ENCODE measurements at places on chromosomes 4 and X.

GRCh38 chr4:24197955-24198354, 308.1 kb upstream of the PPARGC1A start:
- DNase-seq, result no peak

- DNase-seq, result no peak
Observed at GRCh38 chr4:157664726-157665125, 444.2 kb downstream of the GRIA2 start.

DNA sequence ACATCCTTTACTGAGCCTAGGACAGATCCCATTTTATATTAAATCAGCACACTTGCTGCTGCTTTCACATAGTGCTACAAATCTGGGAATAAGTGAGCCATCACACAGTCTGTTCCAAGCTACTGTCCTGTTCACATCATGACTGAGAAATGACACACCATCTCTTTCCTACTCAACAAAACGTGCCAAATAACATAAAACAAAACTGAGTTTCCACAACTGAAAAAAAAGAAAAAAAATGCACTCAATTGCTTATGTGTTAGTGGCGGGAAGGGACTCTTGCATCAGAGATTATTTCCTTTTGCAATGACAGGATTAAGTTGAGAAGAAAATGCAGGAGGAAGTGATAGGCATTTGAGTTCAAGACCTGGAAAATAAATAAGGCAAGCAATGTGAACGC, 109.0 kb downstream of the SHROOM4 start:
- no peak for DNase-seq

GRCh38 chr4:87717276-87718031, 67.4 kb downstream of the DMP1 start:
- DNase-seq, result no peak

DNA sequence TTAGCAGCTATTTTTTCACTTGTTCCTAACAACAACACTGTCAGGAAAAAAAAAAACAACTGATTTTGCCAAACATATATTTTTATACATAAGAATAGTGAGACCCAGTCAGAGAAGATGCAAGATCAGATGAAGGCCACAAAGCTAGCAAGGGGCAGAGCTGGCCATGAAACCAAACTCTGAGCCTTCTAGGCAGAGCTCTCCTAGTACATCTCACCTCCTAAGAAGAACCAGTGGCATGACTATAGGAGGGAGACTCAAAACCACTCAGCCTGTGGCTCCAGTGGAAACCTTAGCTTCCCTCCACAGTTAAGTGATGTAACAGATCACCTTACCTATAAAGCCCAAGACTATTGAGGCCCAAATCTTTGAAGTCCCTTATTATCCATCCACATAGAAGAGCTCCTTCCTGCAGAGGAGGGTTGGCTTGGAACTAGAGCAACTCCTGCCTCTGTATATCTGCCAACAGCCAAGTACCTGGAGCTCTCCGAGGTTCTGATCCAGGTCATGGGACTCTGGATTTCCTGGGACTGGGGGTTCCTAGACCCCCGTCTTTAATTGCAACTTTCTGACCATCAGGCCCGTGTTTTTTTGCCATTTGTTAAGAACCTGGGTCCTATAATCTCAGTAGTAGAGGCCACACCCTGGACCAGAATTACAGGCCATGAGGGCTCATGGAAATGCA, 136.5 kb downstream of the SH3KBP1 start:
- DNase-seq, result no peak

DNA sequence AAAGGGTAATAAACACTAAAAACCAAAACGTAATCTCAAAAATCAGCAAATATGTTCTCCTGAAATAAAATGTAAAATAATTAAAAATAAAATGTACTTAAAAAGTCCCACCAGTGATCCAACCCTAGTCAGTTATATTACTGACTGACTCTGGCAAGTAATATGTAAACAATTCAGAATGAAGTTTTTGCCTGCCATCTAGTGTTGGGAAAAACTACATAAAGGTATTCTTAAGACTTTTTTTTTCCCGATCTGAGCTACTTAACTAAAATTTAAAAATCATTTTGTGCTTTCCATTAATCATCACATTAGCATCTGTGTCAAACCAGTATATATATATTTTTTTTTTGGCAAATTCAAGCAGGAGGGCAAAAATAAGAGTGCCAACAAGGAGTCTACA, 24.0 kb downstream of the RCHY1 start:
- no peak for DNase-seq

GRCh38 chrX:8815460-8816065, 14.4 kb upstream of the FAM9A start:
- DNase-seq, result no peak

GRCh38 chrX:39731735-39732134, 366.0 kb downstream of the BCOR start:
- DNase-seq, result no peak

DNA sequence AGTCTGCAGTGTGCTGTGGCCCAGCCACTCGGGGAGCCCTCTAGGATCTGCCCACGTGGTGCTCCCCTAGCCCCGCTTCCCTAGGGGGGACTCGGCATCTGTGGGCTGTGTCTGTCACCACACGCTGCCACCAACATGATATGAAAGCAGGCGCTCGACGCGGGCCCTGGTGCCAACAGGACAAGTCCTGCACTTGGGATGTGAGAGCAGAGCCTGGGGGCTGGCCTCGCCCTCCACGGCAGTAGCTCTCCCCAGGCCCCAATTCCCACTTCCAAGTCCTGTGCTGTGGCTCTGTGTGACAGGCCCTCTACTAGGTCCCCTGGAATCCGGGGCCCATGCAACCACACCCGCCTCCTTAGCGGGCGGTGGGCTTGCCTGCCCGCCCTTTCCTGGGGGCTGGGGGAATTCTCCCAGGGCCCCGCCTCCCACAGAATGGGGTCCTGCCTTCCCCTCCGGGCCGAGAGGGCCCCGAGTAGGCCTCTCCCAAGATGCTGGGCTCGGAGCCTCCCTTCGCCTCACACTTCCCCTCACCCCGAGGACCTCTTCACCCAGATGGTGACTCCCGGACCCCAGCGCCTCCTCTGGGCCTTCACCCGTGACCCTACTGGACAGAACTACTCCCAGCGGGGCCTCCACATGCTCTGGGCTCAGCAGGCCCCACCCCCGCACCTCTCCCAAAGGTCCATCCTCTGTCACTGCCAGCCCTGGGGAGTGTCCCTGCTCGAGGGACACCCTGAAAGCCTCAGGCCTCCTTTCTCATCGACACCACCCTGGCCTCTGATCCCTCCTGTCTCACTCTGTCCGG, 11.2 kb downstream of the LRPAP1 start:
- DNase-seq, result no peak

GRCh38 chrX:40349251-40349650, 231.5 kb upstream of the ATP6AP2 start:
- DNase-seq, result no peak

DNA sequence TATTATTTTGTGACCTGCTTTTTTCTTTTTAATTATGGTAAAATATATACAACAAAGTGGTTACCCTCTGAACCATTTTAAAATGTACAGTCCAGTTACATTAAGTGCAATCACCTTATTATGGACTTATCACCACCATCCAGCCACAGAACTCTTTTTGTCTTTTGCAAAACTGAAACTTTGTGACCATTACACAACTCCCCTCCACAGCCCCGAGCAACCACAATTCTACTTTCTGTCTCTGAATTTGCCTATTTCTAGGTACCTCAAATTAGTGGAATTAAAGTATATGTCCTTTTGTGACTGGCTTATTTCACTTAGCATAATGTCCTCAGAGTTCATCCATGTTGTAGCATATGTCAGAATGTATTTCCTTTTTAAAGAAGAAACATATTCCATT, 39.3 kb upstream of the WWC2 start:
- DNase-seq, result no peak

DNA sequence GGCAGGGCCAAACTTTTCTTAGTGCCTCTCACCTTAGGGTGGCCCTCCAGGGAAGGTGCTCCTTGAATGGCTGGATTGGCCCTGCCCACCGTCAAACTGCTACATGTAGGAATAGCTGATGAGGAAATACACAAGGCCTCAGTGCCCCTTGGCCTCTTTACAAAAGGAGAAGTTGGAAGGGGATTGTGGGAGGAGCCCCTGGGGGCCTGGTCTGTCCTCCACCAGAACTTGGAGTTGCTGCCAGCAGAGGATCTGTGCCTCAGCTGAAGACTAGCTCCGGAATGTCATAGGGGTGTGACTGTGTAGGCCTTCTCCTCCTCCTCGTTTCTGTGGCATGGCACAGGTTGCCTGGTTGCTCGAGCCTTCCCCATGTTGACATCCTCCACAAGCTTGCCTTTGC, 142.7 kb downstream of the AMMECR1 start:
- DNase-seq, result no peak

GRCh38 chr4:188934320-188934962, 795.2 kb downstream of the TRIML1 start:
- no peak for DNase-seq

DNA sequence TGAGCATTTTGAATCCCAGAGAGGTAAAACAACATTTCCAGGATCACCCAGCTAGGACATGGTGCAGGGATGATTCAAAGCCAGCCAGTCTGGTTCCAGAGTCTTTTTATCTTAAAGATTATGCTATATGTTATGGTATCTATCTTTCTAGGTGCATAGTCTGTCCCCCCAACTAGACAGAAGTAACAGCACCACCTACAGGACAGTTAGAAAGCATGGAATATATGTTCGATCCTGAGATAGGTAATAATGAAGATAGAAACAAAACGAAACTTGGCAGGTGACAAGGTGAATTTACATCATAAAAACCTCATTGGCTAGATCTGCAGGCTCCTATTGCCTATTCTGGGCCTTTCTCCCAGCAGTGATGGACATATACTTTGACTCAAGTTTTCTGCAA, 723.2 kb downstream of the SMARCA1 start:
- no peak for DNase-seq

GRCh38 chr4:108360754-108361445, 192.2 kb upstream of the LEF1 start:
- no peak for DNase-seq

GRCh38 chr4:156705311-156705710, 266.3 kb downstream of the PDGFC start:
- no peak for DNase-seq

DNA sequence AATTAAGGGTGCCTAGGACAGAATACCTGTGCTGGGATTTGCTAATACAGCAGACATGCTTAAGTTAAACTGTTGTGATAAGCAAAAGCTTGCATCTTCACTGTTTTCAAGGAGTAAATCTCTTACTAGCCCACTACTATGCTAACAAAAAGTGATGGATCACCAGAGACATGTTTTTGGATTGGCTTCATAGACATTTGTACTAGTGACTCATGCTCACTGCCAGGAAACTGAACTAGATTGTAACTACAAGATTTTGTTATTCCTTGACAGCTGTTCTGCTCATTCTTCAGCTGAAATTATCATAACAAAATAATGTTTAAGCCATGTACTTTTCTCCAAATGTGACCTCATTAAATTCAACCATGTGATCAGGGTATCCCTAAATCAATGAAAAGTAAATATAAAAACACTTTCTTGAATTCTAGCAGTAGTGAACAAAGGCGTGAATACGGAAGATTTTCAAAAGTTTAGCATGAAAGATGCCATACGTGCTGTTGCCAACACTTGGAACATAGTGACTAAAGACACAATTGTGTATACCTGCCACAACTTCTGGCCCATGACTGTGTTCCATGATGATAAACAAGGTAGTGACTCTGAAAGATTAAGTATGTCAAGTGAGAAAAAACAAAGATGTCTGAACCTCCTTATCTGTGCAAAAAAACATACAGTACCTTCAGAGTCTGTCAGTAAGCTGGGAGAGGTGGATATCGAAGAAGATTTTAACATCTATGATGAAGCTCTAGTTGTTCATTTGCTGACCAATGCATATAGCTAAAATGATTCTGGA, 154.0 kb downstream of the BTC start:
- no peak for DNase-seq

GRCh38 chr4:16122308-16122711, 38.5 kb upstream of the PROM1 start:
- no peak for DNase-seq

DNA sequence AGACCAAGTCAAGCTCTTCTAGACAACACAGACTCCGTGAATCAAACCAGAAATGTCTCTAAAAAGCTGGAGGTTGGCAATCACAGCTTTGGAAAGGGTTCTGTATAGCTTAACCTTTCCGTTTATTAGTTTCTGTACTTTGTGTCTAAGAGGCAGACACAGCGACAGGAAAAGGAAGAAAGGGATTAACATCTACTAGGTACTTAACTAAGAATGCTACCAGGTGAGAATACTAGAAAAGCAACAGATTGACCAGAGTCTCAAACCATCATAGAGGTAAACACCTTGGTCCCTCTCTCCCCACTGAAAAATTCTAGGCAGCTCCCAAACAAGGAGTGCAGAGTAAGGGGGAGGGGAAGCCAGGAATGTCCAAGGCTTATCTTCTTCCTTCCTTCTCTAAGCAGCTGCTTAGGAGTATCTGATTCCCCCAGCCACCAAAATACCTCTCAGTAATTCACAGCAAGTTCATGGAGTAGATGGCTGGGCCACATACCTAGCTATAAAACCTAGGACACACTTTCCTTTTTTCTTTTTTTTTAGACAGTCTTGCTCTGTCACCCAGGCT, 80.8 kb downstream of the APBB2 start:
- DNase-seq, result no peak

GRCh38 chr4:149973181-149973580, 105.1 kb upstream of the DCLK2 start:
- DNase-seq, result no peak

DNA sequence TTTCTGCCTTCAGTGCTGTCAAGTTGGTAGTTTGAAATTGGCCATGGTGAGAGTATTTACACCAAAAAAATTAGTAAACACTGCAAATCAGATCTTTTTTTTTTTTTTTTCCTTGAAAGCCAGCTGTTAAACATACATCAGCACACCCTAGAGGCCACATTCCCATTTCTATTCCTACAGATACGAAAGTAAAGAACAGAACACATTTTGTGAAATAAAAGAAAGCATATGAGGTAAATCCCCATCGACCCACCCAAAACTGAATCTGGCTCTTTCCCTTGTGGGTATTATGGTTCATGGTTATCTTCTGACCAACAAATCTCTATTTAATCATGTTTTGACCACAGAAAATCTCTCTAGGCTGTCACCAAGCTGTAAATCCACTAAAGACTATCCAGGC, 41.8 kb upstream of the AP1AR start:
- no peak for DNase-seq

Measured in stimulated activated naive B cell treated with anti-CD40 and anti-IgM and Interleukin-4, amounts not matched to agents 10 μg/mL and 1 μg/mL and 100 μg/mL, for 72 hours (primary cell).